Thoracic aorta (tissue), 2 donors: ENCODE measurements at places on chromosomes 7 and 10. TPM values are rescaled to one million over a fixed set of nuclear protein-coding genes. Genes with fewer than 3 reads are reported as not detected.

The PARP12 gene
- 53.1 TPM for total RNA-seq

The C7orf25 gene
- total RNA-seq = 18.1 TPM

The PRKAR2B gene
- 3.9 TPM for total RNA-seq

The TAS2R41 gene
- total RNA-seq = not detected

The ANK3 gene
- 126 TPM for total RNA-seq

The SPAM1 gene
- total RNA-seq = not detected

The RADIL gene
- 6.7 TPM for total RNA-seq

The MYOZ1 gene
- total RNA-seq = 5.9 TPM

The HABP2 gene
- not detected for total RNA-seq

The MRPS16 gene
- total RNA-seq = 29.3 TPM

The FRMD4A gene
- 55.9 TPM for total RNA-seq

The PRSS37 gene
- total RNA-seq = not detected
